ENCODE measurements at places on chromosomes 3 and 15.

DNA sequence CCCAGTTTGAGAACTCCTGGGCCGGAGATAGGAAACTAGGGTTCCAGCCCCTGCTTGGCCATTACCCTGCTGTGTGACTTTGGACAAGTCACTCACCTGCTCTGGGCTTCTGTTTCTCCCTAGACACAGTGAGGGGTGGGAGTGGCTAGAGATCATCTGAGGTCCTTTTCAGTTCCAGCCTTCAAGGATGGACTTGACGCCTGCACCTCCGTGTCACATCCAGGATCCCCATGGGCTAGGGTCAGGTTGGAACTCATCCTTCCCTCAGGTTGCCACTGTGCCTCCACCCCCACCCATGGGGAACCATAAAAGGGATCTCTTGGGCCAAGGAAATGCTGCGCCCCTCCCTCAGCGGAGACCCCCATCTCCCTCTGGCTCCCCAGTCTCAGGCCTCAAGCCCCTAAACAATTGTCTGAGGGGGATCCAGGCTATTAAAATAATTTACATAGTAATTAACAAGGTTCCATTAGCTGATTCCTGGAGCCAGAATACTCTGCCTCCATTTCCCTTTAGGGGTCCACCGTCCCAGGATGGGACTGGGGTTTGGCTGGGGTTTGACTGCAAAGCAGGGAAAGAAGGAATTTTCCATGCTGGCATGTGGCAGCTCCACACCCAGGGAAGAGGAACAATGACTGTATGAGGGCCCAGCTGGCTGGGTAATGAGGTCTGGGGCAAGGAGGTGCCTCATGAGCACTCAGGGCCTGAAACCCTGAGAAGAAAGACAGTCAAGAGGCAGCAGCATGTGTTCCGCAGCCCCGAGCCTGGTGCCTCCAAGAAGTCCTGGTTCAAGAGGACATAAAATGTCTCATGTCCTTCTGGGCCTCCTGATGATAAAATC, 177.7 kb downstream of the SMAD6 start:
- DNase-seq, result no peak

- no peak for DNase-seq
Measured at GRCh38 chr3:174810254-174810653, 48.9 kb upstream of the NAALADL2 start.

DNA sequence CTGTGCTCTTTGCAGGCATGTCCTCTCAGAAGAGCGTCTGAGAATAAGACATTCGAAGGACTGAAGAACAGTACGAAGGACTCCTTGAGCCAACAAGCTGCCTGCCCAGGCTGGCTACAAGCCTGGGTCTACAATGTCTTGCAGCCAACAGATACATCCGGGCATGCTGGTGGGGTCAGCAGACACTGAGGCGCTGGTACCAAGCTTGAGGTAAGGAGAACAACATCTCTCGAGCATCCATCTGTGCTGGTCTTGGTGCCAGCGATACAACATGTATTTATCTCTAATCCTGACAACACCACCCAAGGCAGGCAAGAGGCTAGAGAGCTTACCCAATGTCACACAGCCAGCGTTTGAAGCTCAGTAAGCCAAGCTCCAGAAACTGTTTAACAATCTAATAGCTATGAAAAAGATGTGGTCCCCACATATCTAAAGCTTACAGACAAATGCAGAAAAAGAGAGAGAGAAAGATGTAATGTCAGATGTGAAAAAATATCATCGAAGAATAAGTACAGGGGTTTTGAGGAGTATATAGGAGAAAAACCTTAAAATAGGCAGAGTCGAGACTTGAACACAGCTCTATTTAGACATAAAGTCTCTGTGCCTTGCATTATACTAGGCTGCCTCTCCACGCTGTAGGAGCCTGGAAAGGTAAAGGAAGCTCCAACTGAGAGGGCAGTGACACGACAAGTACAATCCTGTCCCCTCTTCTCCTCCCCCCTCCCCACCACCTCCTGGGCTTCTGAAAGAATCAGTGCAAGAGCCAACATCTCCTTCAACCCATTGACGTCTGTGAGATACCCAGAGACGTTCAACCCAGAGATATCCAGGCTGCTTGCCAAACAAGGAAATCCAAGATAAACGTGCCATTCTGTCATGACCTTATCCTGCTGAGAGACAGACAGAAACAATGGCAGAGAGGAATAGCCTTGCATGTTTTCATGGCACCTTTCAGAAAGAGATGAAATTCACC, 39.4 kb downstream of the WWTR1 start:
- no peak for DNase-seq

- no peak for DNase-seq
Measured at GRCh38 chr15:76084256-76084655, 24.5 kb downstream of the TMEM266 start.

DNA sequence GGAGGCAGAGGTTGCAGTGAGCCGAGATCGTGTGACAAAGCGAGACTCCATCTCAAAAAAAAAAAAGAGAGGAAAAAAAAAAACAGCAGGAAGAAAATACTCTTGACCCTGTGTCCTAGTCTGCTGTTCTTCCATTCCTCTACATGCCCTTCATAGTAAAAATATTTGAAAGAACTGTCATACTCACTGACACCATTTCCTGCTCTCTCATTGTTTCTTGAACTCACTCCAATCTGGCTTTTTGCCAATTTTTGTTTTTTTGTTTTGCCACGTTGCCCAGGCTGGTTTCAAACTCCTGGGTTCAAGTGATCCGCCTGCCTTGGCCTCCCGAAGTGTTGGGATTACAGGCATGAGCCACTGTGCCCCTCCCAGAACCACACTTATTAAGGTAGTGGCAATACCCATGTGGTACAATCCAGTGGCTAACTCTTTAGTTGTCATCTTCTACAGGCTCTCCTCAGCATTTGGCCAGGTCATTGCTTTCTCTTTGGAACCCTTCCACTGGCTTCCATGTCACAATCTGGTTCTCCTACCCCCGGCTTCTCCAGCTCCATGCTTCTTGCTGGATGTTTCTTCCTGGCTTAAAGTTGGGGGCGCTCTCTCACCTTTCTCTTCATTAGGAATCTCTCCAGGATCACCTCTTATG, 238.2 kb upstream of the C2CD4B start:
- no peak for DNase-seq

DNA sequence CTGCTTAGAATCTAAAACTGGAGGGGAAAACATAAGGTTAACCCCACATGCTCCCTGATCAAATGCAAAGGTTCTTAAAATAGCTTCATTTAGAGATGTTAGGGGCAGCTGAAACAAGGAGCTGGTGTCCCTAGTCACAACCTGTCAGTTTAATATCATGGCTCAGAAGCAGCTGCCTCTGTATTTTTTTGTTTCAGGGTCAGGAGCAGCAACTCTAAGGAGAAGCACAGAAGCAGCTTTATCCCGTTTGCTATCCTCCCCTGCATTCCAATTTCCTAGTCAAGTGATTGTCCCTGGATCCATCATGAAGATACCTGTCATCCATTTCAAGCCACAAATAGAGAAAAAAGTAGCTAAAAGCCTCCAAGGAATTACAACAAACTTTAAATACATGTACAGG, 4.1 kb downstream of the FILIP1L start:
- no peak for DNase-seq

GRCh38 chr3:145889730-145890129, 271.3 kb downstream of the PLOD2 start:
- DNase-seq, result no peak

- DNase-seq, result no peak
Measured at GRCh38 chr15:40065166-40065565, 26.2 kb upstream of the SRP14 start.

DNA sequence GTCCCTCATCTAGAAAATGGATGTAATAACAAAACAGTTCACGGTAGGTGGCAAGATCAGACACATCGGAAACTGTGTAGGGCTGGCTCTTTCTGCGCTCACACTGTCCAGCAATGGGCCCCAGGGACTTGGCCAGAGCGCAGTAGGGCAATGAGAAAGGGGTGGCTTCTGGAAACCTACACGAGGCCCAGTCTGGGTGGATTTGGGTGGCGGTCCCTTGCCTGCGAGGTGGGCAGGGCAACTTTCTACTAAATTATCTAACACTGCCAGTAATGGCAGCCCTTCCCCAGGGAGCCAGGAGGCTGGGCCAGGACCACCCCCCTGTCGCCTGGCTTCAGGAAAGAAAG, 2.1 kb upstream of the TNK2 start:
- no peak for DNase-seq

DNA sequence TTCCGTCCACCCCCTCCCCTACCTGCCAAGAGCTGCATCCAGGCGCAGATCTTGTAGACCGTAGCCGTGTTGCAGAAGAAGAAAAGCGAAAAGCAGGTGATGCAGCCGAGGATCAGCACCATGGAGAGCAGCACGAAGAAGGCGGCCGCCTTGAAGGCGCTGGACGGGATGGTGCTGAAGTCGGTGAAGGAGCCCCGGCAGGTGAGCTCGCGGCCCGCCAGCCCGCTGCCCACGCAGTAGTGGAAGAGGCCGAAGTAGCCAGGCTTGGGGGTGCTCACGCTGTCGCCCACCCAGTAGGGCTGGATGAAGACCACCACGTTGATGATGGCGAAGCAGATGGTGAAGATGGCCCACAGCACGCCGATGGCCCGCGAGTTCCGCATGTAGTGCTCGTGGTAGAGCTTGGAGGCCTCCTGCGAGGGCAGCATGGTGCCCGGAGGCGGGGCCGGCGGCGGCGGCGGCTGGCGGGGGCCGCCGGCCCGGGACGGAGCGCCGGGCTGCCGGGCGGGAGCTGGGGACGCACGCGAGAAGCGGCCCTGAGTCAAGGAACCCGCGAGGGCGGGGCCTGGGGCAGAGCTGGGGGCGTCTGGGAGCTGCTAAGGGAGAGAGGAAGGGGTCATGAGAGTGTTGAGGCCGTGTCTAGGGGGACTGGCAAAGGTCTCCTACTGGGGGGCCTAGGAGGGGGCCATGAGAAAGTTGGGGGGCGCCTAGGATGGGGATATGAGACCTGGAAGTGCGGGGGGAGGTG, 1.2 kb downstream of the LHFPL4 start:
- no peak for DNase-seq

GRCh38 chr15:59516655-59517461, 78.9 kb downstream of the FAM81A start:
- no peak for DNase-seq

DNA sequence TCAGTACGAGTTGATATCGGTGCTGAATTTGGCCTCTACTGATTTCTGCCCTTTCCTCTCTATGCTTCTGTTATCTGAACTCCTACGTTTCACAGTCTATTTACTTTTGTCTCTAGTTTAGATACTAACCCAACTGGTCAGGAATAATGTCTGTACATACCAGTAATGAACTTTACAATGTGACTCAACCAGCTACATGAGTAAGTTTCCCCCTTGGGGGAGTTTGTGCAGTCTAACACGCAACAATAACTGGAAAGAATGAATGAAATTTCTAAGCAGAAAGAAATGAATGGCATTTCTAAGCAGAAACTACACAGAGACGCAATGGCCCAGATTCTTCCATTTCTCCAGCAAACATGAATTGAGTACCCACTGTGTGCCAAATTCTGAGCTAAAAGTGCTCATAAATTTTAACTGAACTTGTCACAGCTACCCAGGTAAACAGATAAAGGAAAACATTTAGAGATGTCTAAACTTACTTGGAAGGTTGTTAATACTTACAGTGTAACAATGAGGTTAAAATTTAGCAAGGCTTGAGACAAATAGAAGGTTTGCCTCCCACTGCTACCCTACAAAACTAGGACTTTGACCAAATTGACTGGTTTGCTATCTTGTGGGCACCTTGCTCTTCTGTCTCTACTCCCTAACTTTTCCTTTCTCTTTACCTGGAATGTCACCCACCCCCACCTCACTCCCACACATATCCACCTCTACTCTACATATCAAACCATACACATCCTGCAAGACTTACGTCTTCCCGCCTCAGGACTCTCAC, 11.6 kb downstream of the UPK1B start:
- DNase-seq, result no peak

GRCh38 chr15:51088585-51088984, 6.1 kb downstream of the TNFAIP8L3 start:
- no peak for DNase-seq

DNA sequence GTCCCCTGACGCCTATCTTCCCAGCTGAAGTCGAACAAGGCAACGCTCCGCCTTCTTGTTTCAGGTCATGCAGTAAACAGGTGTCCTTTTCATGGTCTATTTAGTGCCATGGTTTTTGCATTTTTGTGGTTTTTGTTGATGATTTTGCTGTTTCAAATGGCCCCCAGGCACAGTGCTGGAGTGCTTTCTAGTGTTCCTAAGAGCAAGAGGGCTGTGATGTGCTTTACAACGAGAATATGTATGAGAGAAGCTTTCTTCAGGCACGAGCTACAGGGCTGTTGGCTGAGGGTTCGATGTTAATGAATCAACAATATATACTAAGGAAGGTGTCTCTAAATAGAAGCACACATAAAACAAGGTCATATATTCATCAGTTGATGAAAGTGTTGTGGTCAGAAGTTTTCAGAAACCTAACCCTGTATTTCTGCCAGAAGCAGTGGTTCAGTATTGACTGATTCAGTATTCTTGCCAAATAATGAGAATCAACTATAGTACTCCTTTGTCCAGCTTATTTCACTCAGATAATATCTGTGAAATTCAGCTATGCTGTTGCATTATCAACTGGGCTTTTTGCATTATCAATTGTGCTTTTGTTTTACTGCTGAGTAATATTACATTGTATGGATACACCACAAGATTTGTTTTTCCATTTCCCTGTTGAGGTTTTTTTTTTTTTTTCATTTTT, 18.5 kb downstream of the LIMD1 start:
- no peak for DNase-seq

GRCh38 chr3:144060881-144061280, 89.3 kb downstream of the DIPK2A start:
- DNase-seq, result no peak

DNA sequence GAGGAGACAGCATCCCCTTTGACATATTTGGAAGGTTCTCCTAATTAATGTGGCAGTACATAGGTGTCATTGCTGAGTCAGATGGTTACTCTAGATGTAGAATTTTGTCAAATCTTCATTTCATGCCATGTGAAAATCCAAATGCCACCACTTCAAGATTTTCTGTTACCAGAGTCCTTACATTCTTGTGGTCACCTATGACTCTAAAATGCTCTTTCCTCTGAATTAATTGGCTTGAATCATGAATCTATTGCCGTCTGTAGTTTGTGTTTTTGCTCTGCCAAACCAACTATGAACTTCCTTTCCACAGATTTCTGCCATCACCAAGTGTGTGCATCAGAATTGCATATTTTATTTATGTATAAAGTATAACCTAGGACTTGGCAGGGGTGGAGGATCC, 269.4 kb upstream of the ZPLD1 start:
- no peak for DNase-seq

DNA sequence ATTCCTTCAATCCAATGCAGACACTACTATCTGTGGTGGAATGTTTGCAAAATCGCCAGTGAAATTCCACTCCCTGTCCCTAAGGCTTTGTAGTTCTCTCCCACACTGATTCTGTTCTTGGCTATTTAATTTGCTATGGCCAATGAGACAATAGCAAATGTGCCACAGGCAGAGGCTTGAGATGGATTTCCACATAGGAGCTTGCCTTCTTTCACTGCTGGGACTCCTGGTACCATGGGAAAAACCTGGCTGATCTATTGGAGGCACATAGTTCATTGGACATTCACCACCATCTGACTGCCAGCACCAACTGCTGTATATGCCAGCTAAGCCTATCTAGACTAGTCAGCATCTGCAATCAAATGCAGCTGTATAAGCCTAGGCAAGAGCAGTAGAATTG, 103.8 kb downstream of the NR1D2 start:
- no peak for DNase-seq
